ENCODE measurements at places on chromosomes 6 and 20. TPM values are rescaled to one million over a fixed set of nuclear protein-coding genes. Genes with fewer than 3 reads are reported as not detected.

Gene FAM217A
- total RNA-seq: not detected

Gene MLN
- total RNA-seq: not detected

Gene MMUT
- total RNA-seq: 16.7 TPM

Gene SCAF8
- total RNA-seq: 30.9 TPM

Gene GRIK2
- total RNA-seq: under 0.01 TPM

Gene HLA-DRB5
- not detected for total RNA-seq

Gene VSX1
- not detected for total RNA-seq

Gene CALHM5
- 4.4 TPM for total RNA-seq

Gene ZNFX1
- 29.5 TPM for total RNA-seq

Gene TCF21
- total RNA-seq: 8.2 TPM

Gene KCNG1
- 26.5 TPM for total RNA-seq

Gene DAAM2
- 25.9 TPM for total RNA-seq

Gene SDHAF4
- 8.7 TPM for total RNA-seq

Gene KCNK15
- 4.1 TPM for total RNA-seq

Gene LGSN
- total RNA-seq: under 0.01 TPM

Gene NHLRC1
- total RNA-seq: 3.1 TPM

Gene LINC00237
- not detected for total RNA-seq

Gene ATP6V1G2
- 4.1 TPM for total RNA-seq

Gene RIMS1
- 3.9 TPM for total RNA-seq

Gene TOMM6
- 54.7 TPM for total RNA-seq

Gene TMC2
- under 0.01 TPM for total RNA-seq

Gene RIPOR3
- total RNA-seq: 4.1 TPM

Gene FARS2
- 22.6 TPM for total RNA-seq

Gene ZSCAN9
- total RNA-seq: 11.6 TPM

Gene DPPA5
- not detected for total RNA-seq

Gene JARID2
- total RNA-seq: 5.0 TPM

Gene ABHD16B
- not detected for total RNA-seq
